Large intestine (tissue), 12 donors: ENCODE measurements at places on chromosomes 3 and 15. TPM values are rescaled to one million over a fixed set of nuclear protein-coding genes. Genes with fewer than 3 reads are reported as not detected.

- H3K4me1 ChIP-seq: no peaks in the 10 kb centered on the region
- no peak overlapping the region for H3K4me3 ChIP-seq
Observed at GRCh38 chr15:61173899-61174689, 55.0 kb downstream of the RORA start.

GRCh38 chr15:97874139-97874538 is 86.4 kb upstream of the ARRDC4 start:
- no peak overlapping the region for H3K27ac ChIP-seq
- no peaks in the 10 kb centered on the region for H3K27me3 ChIP-seq
- no peaks in the 10 kb centered on the region for H3K36me3 ChIP-seq
- DNase-seq: no peak

Gene C3orf20
- polyA plus RNA-seq: not detected

Gene GOLGA6L10
- 7.4 TPM for polyA plus RNA-seq

Gene CCDC39
- not detected for polyA plus RNA-seq

Gene SLC28A2
- 16.8 TPM for polyA plus RNA-seq

Gene CCDC33
- polyA plus RNA-seq: 2.2 TPM

Gene CYP1A2
- polyA plus RNA-seq: not detected
